Activated naive CD4-positive, alpha-beta T cell treated with anti-CD3 and anti-CD28 coated beads for 36 hours (primary cell): ENCODE measurements at places on chromosomes 5 and 9. TPM values are rescaled to one million over a fixed set of nuclear protein-coding genes. Genes with fewer than 3 reads are reported as not detected.

GRCh38 chr5:146005264-146005663 is 68.9 kb downstream of the SH3RF2 start:
- no peak for DNase-seq

- DNase-seq: no peak
Measured at GRCh38 chr5:36360307-36360706, 58.6 kb upstream of the RANBP3L start.

DNA sequence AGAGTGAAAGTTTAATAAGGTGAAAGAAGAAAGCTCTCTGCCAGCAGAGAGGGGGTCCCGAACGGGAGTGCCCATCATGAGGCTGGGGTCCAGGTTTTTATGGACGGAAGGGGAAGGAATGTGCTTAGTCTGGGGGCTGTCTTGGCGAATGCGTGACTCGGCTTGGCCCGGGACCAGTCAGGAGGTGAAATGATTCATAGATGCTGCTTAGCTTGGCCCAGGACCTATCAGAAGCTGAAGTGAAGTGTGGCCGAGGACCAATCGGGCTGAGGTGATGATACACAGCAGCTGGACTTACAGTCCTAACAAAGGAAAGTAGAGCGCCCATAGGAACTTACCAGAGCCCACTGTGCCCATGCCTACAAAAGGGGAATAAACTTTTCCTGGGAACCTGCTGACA is 3.9 kb upstream of the FKTN start:
- no peak for DNase-seq

GRCh38 chr5:8701251-8701650 is 832.3 kb downstream of the MTRR start:
- no peak for DNase-seq

- no peak for DNase-seq
Measured at GRCh38 chr5:143594902-143595818, 191.7 kb upstream of the NR3C1 start.

GRCh38 chr5:90434116-90434714 is 24.7 kb upstream of the CETN3 start:
- DNase-seq: peak; percentile 65

DNA sequence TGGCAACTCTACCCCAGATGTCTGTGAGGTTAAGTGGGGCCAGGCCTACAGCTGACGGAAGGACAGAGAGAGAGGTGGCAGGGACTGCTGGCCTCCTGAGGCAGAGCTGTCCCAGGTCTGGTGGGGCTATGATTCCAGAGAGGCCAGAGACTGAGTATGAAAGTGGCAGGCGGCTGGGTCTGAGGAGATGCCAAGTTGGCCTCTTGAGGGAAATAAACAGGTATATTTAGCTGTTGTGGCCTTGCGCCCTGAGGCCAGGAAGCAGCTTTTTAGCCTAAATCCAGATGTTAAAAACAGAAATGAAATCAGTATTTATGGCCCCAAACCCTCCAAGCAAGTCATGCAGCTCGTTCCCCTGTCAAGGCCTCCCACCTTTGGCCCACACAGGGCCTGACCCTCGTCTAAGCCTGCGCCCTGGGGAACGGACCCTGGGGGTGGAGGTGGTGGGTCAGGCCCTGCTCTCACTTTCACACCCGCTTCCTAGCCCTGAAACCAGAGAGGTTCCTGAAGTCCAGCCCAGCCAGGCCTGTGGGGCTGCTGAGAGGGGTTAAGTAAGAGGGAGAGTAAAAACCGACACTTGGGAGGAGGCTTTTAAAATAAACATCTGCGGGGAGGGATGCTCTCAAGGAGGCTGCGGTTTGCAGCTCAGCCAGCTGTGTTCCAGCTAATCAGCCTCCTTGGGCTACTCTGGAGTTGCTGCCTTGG is 18.7 kb downstream of the PCDHGC5 start:
- no peak for DNase-seq

DNA sequence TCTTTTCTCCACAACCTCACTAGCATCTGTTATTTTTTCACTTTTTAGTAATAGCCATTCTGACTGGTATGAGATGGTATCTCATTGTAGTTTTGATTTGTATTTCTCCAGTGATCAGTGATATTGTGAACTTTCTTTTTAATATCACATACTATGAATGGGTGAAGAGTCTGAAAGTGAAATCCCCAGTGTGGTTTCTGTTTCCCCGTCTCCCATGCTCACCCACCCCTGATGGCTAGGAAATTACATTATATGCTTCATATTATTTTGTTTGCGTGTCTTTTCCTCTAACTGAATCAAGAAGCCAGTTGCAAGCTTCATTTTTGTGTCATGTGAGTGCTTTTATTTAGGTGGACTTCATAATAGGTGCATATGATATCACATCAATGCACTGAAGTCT is 171.1 kb downstream of the ARHGAP26 start:
- DNase-seq: no peak

DNA sequence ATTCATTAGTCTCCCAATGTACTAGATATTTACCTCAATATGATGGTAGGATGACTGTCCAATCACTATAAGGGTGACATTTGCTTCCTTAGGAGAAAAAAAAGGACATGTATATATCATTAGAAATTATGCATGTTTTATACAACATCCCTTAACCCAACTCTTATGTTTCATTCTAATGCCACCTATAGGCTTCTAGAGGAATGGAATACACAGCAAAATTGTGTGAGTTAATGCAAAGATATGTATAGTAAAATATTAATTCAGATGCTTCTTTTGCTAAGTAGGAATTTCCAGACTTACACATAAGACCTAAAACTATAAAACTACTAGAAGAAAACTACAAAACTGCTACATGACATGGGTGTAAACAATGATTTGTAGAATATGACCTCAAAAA is 3.5 kb downstream of the PRXL2C start:
- no peak for DNase-seq

DNA sequence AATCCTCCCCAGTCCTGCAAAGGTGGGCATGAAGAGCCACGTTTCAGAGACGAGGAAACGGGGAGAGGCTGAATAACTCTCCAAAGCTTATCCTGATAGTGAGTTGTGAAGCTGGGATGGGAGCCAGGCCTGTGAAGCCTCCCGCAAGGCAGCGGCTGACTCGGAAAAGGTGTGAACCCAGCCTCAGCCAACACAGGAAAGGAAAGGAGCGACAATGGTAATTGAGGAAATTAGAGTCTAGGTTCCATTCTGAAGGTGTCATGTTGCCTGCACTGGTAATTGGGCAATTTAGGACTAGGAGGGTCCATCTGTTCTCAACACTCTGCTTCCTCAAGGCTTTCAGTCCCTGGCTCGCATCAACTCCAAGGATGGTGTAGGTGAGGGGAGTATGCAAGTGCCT is 83.4 kb downstream of the LIFR start:
- DNase-seq: no peak

DNA sequence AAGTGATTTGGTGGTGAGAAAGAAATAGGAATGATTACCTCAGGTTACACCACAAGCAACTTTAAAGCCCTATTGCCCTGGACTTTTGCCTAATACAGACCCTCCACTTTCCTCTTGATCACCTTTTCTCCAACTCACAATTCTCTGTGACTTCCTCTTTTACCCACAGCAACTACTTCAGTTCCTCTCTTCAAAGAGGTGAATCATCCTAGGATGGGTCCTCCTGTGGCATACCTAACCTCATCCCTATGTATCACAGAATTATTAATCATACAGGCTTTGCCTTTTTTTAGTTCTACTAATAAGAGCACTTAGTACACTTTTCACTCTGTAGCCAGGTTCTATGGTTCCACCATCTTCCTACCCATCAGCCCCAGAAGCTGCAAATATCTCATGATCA is 19.6 kb upstream of the INSL6 start:
- no peak for DNase-seq

DNA sequence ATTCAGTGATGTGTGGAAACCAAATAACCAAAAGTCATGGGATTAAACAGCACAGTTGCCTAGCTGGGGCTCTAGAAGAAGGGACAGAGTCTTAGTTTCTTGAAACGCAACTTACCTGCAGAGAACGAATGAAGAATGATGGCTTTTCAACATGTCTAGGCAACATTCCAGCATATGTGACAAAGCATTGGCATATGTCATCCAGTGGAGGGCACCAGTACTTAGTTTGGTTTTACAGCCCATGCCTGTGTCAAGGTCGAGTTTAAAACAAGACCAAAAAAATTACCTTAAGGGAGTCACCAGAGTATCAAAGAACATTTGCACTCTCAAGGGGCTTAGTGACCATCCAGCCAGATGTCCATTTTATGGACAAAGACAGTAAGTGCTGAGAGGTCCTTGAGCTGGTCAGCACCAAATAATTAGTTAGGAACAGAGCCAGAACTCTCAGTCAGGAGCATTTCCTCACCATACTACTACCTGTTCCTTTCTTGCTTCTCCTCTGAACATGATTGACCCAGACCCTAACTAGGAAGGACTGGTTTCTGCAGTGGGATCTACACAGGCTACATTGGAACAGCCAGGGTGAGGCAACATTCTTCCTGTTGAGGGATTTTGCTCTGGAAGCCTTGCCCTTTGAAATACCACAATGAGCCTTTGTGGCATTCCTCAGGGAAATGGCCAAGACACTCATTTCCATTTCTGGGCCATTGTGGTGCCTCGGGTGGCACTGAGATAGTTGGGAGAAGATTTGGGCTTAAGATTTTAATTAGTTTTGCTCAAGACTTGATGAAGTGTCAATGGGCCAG is 75.4 kb upstream of the ANKH start:
- peak; percentile 59 for DNase-seq

DNA sequence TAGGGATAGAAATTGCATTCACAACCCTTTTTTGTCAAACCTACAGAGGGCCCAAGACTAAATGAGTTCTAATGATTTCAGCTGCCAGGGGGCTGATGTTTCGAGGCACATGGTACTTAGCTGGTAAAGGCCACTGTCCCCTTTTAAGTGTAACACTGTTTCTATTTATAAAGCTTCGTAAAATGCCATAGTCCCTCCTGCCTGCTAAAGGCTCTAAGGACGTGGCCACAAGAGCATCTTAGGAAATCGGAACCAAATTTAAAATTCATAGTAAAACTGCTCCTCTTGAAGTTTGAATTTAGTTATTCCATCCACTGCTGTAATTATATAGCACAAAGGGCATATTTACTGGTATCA is 170.3 kb upstream of the WWC1 start:
- DNase-seq: no peak

GRCh38 chr5:10328323-10328722 is 20.6 kb upstream of the CMBL start:
- DNase-seq: no peak

DNA sequence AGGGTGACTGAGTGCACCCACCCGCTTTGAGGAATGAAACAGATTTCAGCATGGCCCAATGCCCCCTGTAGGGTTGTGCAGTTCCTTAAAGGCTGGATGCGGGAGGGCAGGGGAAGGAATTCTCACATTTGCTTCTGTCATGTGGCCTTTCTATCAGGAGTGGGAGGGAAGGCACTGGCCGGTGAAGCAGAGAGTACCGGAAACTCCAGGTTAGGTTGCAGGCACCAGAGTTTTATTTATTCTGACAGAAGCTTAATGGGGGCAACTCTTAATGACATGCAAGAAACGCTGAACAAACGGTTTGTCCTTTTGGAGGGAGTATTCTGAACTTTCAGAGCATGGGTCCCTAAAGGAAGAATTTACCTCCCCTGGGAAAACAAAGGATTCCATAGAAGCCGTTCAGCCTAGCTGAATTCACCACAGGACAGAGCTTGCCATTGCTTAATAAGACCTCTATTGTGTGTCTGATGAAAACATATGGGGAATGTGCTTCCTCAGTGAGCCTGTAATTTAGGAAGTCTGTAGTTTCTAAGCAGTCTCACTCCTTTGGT is 44.1 kb upstream of the EQTN start:
- DNase-seq: no peak

- no peak for DNase-seq
Measured at GRCh38 chr5:149930749-149931574, 13.6 kb downstream of the PDE6A start.

TNC gene
- 0.12 TPM for total RNA-seq

ADCY2 gene
- total RNA-seq: not detected

PRSS3 gene
- total RNA-seq: not detected
